ENCODE measurements at places on chromosomes 13 and 19. TPM values are rescaled to one million over a fixed set of nuclear protein-coding genes. Genes with fewer than 3 reads are reported as not detected.

GRCh38 chr19:49875857-49876421, 1.2 kb downstream of the AKT1S1 start:
- no peak for DNase-seq

DNA sequence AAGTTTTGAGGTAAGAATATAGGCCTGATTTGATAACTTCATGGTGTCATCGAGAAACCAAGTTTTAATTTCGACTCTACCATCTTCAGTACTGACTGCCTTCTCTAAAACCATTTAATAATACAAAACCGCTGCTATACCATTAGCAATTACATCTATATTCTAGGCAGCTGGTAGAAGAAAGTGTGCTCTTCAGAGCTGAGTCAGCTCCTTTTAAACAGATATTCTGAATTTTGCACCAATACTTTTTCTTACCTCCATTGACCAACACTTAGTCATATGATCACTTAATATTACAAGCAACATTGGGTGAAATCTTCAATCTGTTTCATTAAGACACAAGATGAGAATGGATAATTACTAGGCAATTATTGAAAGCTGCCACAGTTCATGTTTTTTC, 1667.8 kb downstream of the PCDH9 start:
- DNase-seq = no peak

DNA sequence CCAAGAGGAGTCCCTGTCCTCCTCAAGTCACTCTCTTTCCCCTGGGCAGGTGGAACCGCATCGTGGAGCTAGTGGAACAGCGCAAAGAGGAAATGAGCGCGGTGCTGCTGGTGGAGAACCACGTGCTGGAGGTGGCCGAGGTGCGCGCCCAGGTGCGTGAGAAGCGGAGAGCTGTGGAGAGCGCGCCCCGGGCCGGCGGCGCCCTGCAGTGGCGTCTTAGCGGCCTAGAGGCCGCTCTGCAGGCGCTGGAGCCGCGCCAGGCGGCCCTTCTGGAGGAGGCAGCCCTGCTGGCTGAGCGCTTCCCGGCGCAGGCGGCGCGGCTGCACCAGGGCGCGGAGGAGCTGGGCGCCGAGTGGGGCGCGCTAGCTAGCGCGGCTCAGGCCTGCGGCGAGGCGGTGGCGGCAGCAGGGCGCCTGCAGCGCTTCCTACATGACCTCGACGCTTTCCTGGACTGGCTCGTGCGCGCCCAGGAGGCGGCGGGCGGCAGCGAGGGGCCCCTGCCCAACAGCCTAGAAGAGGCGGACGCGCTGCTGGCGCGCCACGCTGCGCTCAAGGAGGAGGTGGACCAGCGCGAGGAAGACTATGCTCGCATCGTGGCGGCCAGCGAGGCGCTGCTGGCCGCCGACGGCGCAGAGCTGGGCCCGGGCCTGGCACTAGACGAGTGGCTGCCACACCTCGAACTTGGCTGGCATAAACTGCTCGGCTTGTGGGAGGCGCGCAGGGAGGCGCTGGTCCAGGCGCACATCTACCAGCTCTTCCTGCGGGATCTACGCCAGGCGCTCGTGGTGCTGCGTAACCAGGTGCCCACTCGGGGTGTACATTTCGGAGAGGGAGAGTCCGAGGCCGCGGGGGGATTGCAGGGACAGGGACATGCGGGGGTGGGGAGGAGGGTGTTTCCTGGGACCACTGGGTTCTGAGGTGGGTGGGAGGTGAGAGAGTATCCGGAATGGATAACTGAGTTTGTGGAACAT, 52.8 kb downstream of the SPTBN4 start:
- no peak for DNase-seq

DNA sequence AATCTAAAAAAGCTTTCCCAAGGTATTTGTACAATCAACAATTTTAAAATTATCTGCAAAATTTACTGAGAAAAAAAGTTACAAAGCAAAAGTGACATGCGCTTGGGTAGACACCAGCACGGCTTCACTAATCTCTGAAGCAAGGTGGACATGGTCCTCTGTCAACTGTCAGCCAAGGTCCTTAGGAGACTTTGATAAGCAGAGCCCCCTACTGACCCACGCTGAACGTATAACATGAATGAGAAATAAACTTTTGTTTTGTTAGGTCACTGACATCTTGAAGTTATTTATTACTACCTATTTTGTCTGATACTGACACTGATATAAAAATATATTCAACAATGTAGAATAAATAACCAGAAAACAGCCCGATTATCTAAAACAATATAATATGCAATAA, 100.7 kb upstream of the OBI1 start:
- no peak for DNase-seq

The CEACAM21 gene
- 1.3 TPM for polyA plus RNA-seq

The SBK3 gene
- polyA plus RNA-seq = 0.22 TPM

- DNase-seq = no peak
These were observed 57.5 kb downstream of the RAB20 start for GRCh38 chr13:110503979-110504499.

DNA sequence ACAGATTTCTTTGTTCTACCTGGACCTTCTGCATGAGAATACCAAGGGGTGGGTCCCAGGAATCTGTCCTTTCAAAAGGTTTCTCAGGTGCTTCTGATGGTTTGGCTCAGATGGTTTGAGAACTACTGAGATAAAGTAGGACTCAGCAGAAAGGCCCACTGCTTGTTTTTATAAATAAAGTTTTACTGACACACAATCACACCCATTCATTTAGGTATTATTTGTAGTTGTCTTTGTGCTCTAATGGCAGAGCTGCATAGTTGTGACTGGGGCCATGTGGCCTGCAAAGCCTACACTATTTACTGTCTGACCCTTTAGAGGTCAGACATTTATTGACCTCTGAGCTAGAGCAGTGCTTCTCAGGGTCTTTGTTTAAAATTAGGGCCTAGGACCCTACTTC, 17.6 kb downstream of the EDDM13 start:
- no peak for DNase-seq

GRCh38 chr13:51873117-51873798, 11.5 kb downstream of the CCDC70 start:
- no peak for DNase-seq

DNA sequence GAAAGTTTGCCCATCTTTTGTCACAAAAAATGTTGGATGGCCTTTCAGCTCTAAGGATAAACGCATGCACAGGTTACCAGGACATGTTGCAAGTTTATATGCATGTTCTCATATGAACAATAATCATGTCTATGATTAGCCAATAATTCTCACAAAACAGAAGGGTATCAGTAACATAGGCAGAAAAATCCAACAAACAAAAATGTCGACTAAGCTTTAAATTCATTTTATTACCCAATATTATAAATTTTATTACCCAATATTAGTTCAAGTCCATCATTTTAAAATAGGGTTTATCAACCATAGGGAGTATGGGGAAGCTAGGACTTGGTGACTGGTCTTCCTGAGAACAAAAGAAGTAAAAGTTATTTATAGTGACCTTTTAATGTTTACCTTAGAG, 93.1 kb downstream of the ENOX1 start:
- no peak for DNase-seq
